Fibroblast of skin of abdomen (primary cell): ENCODE measurements at places on chromosomes 1 and 21.

- no peak for DNase-seq
Observed at GRCh38 chr1:205803986-205804385, 9.0 kb downstream of the SLC41A1 start.

DNA sequence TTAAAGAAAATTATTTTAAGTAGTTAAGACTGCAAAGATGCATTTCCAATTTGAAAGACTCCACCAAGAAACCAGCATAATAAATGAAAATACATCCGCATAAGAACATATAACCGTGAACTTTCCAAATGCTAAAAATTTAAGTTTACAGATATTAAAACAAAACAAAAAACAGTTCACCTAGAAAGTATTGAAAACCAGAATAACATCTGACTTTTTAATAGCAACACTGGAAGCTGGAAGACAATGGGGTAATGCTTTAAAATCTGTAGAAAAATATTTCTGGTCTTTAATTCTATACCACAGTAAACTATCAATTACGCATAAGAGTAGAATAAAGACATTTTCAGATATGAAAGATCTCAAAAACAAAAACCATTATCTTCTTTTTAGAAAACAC lies 79.3 kb upstream of the COL24A1 start:
- no peak for DNase-seq

DNA sequence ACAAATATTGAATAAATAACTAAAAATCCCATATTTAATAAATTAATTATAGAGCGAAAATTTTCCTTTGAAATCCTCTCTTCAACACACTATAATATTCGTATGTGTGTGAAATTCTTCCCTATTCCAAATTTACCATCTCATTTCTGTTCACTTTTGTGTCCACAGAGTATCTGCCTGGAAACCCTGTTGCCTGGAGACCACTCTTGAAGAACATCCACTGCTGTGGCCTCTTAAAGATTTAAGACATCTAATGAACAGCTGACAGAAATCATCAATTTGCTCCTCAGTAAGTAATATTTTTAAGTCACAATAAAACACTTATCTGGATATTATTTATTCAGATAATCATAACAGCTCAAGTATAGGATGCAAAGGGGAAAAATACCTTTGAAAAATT lies 69.7 kb downstream of the CYYR1 start:
- no peak for DNase-seq

DNA sequence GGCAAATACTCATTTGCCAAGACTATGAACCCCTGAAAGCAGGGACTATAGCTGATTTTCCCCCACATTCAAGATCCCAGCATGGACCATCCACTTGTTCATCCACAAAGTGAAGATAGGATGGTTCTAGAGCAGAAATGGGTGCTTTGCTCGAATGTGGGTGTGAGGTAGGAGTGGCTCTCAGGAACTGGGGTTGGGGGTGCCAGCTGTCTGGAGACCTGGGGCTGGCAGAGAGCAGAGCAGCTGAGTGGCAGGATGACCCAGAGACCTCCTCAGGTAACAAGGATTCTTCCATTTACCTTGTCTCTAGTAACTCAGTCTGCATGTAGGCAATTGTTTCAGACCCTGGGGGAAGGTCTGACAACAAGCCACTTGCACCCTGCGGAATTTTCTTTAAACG lies 6.0 kb downstream of the S100A9 start:
- no peak for DNase-seq

DNA sequence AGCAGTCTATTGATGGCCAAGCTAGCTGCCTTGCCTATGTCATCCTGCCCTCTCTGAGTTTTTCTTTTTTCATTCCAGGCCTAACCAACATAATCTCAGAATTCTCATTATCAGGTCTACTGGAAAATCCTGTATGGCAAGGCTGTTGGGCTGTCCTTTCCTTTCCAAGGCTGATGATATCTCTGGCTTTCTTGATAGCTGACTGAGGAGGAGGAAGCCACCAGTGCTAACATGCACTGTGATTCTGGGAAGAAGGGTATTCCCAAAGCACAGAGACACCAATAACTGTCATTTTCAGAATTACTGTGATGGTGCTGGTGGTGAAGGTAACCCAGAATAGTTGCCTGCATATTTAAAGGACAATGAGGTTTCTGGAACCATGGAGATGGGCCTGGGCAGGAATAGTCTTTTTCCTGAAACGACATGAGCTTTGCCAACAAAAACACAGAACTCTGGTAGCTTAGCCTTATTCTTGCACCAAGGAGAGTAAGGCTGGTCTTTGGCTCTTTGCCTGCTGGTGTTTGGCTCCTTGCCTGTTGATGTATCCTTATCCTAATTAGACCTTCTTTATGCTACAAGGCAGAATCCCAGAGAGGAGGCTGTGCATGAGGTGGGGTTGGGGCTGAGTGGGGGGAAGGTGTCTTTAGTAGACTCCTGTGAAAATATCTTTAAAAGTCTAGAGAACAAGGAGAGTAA lies 157.4 kb downstream of the TNFSF18 start:
- peak; percentile 59 for DNase-seq

DNA sequence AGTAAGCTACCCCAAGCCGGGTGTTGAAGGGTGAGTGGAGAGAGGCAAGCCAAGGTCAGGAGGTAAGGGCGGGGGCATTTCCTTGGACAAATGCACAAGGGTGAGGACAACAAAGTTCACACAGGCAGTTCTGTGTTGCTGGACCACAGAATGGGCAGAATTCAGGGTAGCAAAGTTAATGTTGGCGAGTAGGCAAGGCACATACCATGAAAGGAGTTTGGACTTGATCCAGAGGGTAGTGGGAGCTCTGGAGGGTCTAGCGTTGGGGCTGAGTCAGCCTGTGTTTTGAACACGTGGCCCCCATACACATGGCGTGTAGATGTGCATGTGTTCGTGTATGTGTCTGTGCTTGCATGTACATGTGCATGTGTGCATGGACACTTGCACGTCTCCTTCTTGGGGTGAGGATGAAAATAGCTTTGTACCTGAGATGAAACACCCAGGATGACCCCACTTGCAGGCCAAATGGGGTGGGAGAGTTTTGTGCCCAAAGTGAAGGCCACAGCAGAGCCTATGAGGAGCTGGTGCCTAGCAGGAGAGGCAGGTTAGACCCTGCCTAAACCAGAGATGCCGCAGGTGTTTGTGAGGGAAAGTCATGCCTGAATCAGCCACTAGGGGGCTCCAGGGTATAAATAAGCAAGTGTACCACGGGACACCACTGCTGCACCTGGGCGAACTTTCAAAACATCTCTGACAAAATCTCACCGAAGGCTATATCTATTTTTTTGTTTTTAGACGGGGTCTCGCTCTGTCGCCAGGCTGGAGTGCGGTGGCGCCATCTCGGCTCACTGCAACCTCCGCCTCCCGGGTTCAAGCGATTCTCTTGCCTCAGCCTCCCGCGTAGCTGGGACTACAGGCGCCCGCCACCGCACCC lies 21.8 kb downstream of the SLC27A3 start:
- DNase-seq, result peak; percentile 52

DNA sequence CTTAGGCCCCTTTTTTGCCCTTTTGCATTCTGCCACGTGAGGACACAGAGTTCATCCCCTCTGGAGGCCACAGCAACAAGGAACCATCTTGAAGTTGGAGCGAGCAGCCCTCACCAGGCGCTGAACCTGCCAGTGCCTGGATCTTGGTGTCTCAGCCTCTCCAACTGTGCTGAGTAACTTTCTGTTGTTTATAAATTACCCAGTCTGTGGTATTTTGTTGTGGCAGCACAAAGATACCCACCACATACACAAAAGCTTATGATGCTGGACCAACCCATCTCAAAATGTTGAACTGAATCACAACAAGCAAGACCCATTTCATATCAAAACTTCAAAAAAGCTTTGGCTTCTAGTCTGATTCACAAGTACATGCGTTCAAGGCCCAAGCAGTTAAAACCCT lies 649.9 kb downstream of the KIF26B start:
- no peak for DNase-seq

- peak; percentile 51 for DNase-seq
Observed at GRCh38 chr1:6414443-6414844, 5.3 kb downstream of the HES2 start.

GRCh38 chr1:146032631-146033219 lies 11.2 kb upstream of the HJV start:
- peak; percentile 52 for DNase-seq

GRCh38 chr1:20742671-20743070 lies 10.2 kb upstream of the SH2D5 start:
- DNase-seq, result no peak

DNA sequence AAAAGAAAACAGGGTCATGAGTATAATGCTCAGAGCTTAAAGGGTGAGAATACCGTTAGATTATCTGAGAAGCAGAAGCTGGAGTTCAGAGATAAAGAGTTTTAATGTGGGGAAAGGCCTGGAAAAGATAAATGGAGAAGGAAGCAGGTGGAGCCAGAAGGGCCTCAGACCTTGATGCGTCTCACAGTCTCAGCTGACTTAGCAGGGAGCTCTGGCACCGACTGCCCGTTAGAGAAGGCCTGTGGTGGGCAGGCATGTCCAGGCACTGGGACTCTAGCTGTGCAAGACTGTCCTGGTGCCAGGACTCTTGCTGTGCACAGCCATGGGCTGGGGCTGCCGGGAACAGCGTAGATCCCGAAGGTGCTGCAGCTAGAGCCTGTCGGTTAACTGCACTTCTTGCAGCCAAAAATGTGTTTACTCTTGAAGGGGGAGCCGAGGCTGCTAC lies 3.8 kb upstream of the SLAMF9 start:
- no peak for DNase-seq
